Stimulated activated CD8-positive, alpha-beta memory T cell treated with anti-CD3 and anti-CD28 coated beads, Interleukin-4, amount 100 ng/mL, for 1 hour (primary cell): ENCODE measurements at places on chromosomes 6 and 20.
A peak's percentile ranks its signal among the peaks of the same experiment; 100 is the strongest.

DNA sequence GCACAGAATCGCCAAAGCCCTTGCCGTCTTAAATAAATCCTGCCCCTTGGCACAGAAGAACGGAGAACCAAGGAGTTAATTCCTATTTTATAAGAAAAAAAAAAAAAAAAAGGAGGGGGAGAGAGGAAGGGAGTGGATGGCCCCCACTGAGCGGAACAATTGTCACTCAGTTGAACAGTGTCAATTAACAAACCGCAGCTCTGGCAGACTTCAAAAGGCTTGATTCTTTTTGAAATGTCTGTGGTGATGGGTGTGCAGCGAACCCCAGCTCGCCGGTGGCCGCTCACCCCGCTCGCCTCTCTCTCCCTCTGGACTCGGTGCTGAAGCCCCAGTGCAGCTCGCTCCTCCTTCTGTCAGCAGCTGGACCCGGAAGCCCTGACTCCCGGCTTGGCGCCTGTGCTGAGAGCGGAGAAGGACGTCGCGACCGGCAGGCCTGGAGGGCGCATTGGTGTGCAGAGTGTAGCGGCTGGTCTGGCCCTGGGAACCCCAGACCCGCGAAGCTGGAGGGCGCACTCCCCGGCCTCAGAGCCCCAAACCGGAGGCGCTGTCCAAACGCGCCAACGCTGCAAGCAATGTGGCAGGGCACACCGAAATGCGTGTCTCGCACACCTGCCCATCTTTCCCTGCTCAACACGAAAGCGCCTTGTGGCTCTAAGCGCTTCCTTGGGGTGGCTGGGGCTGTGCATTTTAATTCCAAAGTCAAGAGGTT is 3.4 kb downstream of the LINC00237 start:
- no peak for DNase-seq

- no peak for DNase-seq
These were observed 163.8 kb downstream of the TMEM200A start for GRCh38 chr6:130529569-130530149.

GRCh38 chr20:48683467-48684175 is 144.2 kb downstream of the PREX1 start:
- no peak for DNase-seq

DNA sequence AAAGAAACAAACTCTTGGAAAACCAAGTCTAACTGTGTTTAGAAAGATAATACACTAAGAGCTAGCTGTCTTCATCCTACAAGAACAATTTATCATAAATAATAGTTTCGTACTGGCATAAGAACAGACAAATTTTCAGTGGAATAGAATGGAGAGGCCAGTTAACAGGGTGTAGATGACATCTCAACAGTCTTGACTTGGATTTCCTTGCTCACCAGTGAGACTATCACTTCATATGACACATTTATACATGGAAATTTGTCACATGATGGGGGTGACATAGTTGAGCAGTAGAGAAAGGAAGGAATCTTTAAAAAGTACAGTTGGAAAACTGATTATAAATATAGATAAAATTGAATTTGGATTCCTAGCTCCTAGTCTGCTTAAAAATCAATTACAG is 35.6 kb downstream of the TNFAIP3 start:
- no peak for DNase-seq

DNA sequence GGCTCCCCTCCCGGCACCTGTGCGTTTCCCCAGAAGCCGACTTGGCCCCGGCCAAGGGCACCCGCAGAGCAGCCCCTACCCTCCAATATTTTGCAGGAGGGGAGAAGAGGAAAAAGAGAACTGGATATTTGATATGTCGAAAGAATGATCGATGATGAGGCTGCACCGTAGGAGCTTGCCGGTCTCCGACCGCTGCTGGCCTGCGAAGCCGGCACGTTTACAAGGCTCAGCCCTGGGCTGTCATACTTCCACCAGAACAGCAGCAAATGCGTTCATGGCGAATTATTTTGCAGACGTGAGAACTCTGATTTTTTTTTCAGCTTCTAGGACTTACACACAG is 296.7 kb downstream of the TFAP2C start:
- DNase-seq = no peak

DNA sequence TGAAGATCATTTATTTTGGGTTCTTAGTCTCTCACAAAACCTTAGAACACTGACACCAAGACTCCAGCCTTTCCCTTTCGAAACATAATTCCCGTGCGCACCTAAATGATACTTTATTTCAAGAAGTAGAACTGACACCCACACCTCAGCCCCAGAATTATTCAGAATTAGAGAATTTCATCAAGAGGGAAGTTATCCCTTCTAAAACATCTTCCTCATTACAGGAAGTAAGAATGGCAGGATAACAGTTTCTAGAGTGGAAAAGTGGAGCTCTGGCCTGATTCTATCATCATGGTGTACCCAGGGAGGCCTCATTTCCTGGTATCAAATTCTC is 1.4 kb upstream of the SRXN1 start:
- no peak for DNase-seq

GRCh38 chr20:22508426-22508825 is 75.9 kb downstream of the FOXA2 start:
- no peak for DNase-seq

DNA sequence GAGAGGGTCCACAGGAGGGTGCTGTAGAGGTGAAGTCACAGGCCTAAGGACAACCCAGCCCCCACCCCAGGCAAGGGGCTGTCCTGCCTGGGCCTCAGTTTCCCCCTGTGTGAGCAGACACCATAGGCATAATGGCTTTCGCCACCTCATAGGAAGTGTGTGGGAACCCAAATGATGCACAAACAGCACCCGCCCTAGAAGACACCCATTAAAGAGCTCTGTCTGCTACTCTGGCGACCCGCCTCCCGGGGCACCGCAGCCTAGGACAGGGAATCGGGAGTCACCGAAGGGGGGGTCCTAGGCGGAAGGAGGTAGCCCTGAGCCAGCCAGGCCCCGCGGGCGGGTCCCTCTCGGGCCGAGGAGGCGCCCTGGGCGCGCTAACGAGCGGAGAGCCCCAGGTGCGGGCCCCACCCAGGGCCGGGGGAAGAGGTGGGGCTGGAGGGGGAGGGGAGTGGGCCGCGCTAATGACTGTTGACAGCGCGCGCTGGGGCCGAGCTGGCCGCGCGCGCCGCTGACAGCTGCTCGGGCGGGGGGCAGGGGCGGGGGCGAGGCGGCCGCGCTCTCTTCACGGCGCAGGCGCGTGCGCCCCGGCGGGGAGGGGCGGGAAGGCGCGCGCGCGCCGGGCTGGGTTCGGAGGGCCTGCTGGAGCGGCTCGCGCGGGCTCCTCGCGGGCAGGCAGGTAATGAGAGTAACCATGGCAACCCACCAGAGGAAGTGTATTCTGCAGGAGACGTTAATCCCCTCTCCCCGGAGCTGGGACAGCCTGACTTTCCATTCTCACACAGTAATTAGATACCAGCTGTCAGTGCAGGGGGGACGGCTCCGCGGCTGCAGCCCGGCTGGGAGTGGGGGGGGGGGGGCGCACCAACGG is 48.9 kb downstream of the NOL4L start:
- DNase-seq = peak; percentile 55

DNA sequence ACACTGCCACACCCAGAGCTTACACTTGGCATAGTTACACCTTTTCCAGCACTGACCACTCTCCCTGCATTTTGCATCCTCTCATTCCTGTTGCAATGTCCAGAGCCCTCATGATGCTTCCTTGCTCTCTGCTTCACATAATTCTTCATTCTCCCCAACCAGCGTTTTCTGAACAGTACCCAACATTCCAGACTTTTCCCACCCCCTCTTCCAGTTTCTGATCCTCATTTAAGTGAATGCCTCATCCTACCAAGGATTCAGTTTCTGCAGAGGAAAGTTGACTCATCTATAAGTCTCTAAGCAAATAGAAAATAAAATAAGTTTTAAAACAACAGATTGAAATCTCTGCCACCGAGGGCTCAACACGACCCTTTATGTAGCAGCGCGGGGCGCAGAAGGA is 321.3 kb upstream of the TCF21 start:
- DNase-seq = no peak

DNA sequence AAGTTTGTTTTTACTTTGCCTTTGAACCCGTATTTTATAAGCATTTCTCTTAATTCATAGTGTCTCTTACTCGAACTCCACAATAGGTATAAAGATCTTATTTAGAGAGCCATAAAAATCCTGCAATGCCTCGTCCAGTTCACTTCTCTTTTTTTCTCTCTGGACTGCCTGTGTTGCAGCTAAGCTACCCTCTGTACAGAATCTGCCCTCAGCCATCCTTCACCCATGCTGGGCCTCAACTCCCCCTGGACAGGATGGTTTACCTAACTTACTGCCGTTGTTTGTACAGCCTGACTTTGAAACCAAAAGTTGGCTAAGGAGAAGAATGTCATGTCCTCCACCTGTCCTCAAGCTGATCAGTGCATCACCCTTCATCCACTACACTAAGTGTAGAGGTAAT is 10.4 kb downstream of the QRSL1 start:
- no peak for DNase-seq

DNA sequence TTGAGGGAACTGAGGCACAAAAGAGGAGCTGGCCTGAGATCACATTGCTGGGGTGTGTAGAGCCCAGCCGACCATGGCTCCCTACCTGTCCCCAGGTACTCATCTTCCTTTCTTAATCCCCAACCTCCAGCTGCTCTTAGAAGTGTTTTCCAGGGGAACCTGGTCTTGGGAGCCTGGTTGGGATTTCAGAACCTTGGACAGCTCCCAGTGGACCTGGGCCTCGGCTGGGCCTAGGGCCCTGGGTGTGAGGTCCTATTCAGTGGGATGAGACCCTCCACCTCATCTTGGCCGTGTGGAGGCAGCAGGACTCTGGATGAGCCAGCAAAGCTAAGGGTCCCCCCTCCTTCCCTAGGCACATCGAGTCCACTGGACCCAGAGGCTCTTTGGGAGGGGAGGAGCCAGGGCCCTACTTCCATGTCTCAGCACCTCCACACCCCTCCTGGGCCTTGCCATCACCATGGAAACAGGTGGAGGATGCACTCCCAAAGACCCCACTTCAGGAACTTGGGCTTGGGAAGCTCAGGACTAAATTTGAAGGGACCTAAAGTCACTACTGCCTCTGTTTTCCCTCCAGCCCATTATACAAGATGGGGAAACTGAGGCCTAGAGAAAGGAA is 38.5 kb downstream of the DLGAP4 start:
- DNase-seq = no peak

- peak; percentile 19 for DNase-seq
These were observed 67.4 kb upstream of the XRN2 start for GRCh38 chr20:21235484-21236445.

- DNase-seq = no peak
These were observed 6.3 kb upstream of the TBC1D22B start for GRCh38 chr6:37251211-37251780.

DNA sequence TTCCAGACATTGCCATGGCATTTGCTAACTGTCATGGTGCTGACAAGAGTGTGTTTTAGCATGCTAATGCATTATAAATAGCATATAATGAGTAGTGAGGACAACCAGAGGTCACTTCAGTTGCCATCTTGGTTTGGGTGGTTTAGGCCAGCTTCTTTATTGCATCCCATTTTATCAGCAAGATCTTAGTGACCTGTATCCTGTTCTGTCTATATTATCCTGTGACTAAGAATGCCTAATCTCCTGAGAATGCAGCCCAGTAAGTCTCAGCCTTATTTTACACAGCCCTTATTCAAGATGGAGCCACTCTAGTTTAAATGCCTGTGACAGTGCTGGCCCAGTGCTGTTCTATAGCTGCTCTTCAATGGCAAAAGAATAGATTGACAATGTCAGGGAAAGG is 781.0 kb upstream of the ADGRB3 start:
- DNase-seq = no peak

GRCh38 chr6:75526502-75527127 is 33.0 kb upstream of the FILIP1 start:
- DNase-seq = peak; percentile 5

DNA sequence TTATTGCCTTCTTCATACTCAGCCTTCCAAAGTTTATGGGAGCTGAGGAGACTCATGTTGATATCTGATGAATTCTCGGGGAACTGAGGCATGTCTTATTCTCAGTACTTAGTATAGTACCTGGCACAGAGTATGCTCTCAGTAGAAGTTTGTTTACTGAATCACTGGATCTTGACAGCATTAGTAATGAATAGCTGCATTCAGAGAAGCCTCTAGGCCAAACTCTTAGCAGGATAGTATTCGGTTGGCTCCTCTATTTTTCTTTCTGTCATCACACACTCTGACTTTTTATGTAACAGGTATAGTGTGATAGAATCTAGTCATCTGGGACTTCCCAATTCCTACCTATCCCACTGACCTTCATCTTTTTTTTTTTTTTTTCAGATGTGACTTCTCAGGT is 566.4 kb upstream of the MAN1A1 start:
- no peak for DNase-seq

GRCh38 chr6:64217721-64218620 is 582.4 kb downstream of the PHF3 start:
- no peak for DNase-seq

DNA sequence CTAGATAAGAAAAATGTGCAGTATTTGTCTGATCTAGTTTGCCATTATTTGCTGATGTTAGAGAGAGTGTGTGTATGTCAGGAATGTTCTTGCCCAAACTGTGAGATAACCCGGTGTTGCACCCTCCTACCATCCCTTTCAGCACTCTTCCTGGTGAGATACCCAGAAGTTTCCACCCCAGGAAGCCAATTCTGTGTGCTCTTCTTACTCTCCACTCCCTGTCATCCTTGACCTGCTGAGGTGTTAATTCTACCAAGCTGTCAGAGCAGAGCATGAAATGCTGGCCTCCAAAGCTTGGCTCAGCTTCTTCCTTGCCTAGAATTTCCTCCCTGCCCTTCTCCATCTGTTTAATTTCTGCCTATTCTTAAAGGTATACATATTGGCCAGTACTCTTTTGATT is 237.3 kb upstream of the CNR1 start:
- no peak for DNase-seq

GRCh38 chr6:109579361-109579760 is 96.3 kb upstream of the ZBTB24 start:
- DNase-seq = no peak
